ENCODE measurements at places on chromosomes 16 and 17.

DNA sequence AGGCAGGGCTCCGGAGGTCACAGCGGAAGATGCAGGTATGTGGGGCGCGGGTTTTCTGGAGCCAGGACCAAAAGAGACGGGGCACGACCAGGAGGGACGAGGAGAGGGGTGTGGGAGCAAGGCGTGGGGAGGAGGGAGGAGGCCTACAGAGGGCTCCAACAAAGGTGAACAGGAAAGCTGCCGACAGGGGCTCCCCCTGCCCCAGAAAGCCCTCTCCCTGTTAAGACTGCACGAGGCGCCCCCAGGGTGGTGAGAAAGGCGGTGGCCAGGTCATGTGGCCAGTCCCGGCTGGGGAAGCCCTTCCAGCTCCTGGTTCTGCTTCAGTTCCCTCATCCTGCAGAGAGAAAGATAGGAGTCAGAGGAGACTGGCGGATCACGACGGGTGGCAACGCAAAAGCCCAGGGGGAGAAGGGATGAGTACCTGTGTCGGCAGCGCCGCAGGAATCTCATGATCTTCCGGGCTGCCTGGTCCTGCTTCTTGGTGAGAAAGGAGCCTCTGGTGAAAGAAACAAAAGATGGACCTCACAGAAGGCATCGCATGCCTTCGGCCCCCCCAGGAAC is 949 bp upstream of the SPAG7 start:
- DNase-seq, result no peak

DNA sequence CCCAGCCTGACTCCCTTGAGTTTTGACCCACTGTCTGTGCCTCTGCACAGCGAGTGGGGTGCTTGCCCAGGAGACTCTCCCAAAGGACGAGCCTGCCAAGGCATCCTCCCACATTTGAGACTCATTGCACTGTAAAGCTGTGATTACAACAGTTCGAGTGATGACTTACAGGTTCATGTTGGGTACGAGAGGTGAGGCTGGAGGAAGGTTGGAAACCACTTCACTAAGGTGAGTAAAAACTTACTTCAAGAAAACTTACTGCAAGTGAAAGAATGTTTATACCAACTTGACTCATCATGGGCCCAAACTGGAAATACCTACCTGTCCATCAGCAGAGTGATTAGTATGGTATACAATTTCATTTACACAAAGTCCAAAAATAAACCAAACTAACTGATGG is 360.1 kb upstream of the CDH11 start:
- DNase-seq, result no peak

- no peak for DNase-seq
These were observed 3.3 kb downstream of the XYLT2 start for GRCh38 chr17:50349243-50349600.

- no peak for DNase-seq
These were observed 5.7 kb downstream of the CANT1 start for GRCh38 chr17:79003661-79004411.

Measured in vagina (tissue), 2 donors.